ENCODE measurements at places on chromosomes 16 and 17.

DNA sequence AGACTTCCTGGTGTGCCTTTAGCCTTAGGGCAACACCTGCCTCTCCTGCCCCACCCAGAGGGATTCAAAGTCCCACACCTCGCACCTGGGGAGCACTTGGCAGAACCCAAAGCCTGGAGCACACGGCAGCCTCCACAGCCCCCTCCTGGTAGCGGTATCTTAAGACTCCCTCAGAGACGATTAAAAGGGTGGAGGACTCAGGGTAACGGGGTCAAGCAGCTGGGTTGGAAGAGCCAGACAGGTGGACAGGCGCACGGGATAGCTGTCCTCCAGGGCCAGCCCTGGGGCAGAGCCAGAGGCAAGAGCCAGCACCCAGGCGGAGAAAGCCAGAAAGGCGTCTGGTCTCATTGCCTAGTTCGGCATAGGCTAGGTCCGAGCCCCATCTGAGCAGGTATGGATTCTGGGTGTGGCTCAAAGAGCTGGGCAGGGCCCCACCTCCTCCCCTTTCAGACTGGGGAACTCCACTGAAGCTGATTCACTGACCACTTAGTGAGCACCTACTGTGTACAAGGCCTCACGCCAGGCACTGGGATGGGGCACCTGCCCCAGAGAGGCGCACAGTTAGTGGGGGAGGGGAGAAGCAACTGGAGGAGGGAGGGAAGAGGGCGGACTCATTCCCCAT is 55.0 kb upstream of the MEAK7 start:
- no peak for DNase-seq

- no peak for DNase-seq
Measured at GRCh38 chr17:66966298-66966697, 1.8 kb downstream of the CACNG4 start.

DNA sequence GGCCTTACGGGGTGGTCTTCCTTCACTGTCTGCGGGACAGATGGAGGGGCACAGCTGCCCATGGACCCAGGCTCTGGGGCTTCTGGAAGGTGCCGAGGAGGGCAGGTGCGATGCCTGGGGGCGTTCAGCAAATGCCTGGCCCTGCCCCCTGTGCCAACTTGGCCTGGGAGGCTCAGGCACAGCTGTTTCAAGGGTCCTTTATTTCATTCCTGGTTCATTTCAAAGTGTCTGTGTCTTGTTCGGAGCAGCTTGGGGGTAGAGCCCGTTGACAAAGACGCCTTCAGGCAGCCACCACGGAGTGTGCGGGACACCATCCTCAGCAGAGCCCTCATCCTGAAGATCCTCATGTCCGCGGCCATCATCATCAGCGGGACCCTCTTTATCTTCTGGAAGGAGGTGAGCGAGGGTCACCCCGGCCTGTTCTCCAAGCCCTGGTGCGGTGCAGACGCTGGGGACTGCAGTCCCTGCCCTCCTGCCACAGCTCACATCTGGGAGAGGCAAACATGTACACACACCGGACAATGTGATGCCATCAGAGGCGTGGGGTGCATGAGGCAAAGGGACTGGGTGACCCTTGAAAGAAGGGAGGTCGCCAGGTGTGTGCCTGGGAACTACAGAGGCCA is 43.9 kb downstream of the MEAK7 start:
- no peak for DNase-seq

DNA sequence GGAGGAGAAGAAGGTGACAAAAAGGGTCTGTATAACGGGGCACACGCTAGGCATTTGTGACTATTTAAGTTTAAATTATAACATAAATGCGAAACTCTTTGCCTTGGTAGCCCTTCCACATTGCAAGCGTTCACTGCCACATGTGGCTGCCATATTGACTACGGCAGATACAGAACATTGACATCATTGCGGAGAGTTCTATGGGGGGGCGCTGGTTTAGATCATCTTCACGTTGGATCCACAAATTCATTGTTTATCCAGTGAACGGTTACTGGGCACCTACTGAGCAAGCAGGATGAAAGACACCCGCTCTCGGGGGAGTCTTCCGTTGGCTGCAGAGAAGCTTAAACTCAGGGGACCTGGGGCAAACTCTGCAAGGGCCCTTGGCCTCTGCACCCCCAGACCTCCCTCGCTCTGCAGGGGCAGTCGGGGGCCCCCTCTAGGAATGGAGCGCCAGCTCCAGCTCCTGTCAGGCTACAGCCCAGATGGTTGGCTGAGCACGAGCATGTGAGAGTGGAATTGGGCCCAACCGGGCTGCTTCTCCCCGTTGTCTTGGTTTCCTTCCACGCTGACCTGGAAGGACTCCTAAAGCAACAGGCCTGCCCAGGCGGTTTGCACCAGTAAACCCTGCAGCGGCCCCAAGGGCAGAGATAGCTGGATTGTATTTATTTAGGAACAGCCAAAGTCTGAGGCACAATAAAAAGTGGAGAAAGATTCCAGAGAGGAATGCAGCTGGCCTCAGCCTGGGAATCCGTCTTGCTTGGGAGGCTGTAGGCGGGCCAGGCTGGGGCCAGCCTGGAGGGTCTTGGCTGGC is 172.2 kb downstream of the SEC14L1 start:
- no peak for DNase-seq

- DNase-seq, result no peak
Measured at GRCh38 chr17:72658675-72659074, 433.8 kb downstream of the SLC39A11 start.

DNA sequence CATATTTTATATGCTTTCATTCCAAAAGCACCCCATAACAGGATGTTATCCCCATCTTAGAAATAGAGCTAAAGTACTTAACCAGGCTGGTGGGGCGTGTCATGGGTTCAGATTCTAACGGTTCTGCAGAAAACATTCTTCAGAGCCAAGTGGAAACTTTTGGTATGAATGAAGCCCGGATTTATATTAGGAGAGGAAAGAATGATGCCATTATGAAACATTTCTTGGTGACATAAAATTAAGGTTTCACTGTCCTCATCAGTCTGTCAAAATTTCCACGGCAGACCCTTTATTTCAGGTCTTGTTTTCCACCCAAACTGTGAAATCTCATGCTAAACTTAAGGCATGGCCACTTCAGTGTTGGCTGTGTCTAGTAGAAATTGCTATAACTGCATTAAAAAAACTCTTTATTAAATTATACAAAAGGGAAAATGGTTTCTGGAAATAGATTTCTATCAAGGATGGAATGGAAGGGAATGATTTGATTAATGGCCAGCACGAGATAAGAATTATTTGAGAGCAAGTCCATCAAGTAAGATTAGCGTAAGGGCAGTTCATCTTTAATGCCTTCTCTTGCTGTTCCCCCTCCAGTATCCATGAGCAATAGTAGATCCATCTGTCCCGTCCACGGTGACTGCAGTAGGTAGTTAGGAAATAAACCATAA is 11.7 kb downstream of the PRKCA start:
- DNase-seq, result no peak

GRCh38 chr16:73172241-73172972 is 124.5 kb upstream of the ZFHX3 start:
- peak; percentile 75 for DNase-seq

- no peak for DNase-seq
Measured at GRCh38 chr16:57473176-57473840, 10.8 kb downstream of the POLR2C start.

GRCh38 chr16:629833-630248 is 944 bp upstream of the WFIKKN1 start:
- DNase-seq, result no peak

GRCh38 chr16:6382924-6383459 is 949.7 kb upstream of the RBFOX1 start:
- no peak for DNase-seq

- no peak for DNase-seq
Measured at GRCh38 chr17:69672924-69673323, 258.4 kb downstream of the MAP2K6 start.

DNA sequence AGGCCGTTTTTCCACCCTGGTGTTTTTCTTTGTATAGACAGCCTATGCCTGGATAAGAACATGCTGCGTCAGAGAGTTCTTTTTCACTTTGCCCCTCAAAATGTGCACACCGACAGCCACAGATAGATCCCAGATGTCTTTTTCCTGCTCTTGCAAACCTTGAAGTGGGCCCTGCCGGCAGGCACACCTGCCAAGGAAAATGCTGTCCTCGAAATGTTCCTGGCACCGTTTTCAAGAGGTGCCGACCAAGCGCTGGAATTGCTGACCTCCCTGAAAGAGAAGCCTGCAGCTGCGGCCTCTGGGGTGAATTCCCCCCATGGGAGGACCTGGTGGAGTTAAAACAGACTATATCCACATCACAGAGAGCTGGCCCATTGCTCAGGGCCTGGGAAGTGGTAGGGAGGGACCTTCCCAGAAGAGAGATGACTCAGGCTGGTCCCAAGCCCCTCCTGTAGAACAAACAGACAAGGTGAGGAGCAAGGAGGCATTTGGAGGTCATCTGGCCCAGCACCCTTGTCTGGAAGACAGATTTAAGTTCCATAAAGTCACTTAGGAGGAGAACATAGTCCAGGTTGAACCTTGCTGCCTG is 668.1 kb downstream of the MAF start:
- no peak for DNase-seq

DNA sequence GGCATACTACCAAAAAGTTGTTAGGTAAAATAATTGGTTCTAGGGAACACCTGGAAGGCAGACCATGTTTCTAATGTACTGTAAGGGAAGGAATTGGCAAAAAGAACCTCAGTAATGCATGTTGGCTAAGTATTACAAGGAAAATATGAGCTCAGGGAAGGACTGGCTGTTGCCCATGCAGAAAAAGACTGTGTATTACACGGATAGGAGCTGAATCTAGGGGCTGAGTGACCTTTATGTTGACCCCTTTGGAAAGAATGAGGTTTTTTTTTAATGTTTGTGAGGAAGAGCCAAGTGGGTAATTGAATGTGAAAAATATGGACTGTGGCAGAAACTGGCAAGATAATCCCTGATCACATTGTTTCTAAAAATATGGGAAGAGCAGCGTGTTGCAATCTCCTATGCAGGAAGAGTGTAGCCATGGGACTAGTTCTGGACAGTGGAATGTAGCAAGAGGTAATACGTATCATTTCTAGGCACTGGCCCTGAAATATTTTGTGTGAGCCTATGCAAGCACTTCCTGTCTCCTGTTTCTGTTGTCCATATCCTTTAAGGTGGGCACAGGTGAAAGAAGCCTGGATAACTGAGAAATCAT is 95.1 kb upstream of the CNTNAP4 start:
- no peak for DNase-seq

- DNase-seq, result no peak
Measured at GRCh38 chr17:55587608-55588139, 76.4 kb upstream of the SMIM36 start.

DNA sequence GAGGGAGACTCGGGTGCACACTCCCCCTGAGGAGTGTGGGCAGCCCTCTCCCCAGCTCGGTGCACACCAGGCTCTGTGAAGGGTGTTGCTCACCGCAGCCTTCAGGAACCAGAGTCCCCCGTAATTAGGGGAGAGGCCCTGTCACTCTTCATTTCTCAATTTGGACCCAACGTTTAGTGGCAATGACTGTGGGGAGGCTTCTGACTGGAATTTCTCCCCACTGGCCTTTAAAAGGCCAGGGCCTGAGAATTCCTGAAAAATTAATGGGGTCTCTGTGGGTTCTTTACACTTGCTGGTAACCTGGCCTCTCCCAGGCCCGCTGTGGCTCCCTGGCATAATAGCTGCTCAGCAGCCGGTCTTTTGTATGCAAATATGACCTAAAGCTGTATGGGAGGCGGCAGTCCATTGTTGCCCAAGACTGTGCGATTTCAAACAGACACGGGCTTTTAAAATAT is 209.7 kb downstream of the MSI2 start:
- DNase-seq, result no peak

DNA sequence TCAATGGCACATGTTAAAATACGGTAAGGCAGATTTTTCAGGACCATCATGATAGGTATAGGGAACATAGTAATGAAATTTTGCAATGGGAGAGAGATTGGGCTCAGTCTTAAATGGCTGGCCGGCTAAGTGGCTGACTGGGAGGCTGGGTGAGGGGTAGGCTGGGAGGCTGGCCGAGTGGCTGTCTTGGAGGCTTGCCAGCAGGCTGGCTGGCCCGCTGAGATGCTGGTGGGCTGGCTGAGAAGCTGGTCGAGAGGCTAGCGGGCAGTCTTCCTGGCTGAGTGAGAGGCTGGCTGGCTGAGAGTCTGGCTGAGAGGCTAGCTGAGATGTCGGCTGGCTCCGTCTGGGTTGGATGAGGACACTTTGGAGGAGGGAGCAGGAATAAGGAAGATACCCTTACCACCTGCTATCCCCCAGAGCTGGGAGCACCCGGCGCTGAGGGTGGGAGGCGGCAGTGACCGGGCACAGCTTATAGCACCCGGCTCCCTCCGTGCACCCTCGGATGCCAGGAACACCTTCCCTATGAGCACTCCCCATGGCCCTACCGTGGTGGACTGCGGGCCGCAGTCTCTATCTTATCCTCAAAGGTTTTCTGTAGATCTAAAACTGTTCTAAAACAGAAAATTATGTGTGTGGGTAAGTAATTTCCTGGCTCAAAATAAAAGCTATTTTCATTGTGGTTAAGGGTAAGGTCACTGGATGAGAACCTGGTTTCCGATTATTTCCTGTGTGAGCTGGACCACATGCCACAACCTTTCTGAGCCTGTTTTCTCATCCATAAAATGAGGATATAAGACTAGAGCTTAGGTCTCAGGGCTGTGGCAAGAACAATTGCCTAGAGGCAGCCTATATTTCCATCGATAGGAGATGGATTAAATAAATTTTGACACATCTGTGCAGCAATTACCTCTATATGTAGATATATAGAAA is 34.5 kb upstream of the TMC5 start:
- no peak for DNase-seq

All from right renal pelvis (tissue), 4 donors.